Posterior cingulate gyrus (tissue), 11 donors: ENCODE measurements at places on chromosomes 4 and X.

DNA sequence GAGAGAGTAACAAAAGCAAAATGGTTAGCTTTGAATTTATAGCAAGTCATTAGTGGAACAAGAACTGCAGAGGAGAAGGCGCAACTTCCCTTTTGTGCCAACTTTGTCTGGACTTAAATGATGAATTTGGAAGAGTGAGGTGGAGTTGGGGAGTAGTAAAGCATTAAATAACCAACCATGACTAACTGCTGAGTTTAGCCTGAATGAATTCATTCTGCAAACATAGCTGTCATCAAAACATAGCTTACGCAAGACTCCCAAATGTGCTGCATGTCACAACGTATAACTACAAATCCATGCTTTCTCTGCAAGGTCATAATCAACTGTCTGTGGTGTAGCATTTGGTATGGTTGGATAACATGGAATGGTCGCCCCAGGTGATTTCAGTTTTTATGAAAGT is 75.9 kb upstream of the RPL34 start:
- DNase-seq, result no peak

- DNase-seq, result no peak
Measured at GRCh38 chrX:119685225-119686066, 7.5 kb downstream of the SEPTIN6 start.

GRCh38 chr4:20394512-20394911 is 142.8 kb downstream of the SLIT2 start:
- DNase-seq, result no peak

DNA sequence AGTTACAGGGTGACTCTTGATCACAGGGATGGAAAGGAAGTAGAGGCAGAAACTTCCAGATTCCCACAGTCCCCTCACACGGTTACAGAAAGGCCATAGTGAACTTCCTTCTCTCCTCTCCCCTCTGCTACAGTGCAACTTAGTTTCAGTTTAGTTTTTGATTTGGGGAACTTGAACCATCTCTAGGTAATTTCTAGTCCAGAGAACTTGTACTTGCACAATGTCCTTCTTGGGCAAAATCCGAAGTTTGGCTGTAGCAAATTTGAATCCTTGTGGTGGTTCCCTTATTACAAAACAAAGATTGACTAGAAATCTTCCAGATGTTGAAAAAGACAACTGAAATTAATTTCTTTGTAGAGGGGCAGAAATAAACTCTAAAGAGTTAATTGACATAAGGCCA is 1.2 kb upstream of the BLTP1 start:
- DNase-seq, result no peak

DNA sequence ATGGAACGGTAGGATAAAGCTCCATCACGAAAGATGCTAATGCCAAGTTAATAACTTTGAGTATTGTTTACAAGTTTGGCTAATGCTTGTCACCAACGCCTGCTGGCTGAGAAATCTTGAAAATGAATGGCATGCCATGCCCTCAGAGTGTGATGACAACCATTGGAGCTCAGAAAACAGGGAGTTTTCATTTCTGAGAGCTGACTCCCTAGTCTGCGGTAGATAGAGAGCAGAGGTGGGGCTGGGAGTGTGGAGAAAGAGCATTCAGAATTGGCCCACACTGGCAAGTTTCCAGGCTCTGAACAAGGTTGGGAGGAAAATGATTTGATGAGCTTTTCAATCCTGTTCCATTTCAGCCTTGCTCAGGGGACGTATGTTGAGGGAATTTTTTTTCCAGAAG is 183.9 kb downstream of the CPEB2 start:
- no peak for DNase-seq

DNA sequence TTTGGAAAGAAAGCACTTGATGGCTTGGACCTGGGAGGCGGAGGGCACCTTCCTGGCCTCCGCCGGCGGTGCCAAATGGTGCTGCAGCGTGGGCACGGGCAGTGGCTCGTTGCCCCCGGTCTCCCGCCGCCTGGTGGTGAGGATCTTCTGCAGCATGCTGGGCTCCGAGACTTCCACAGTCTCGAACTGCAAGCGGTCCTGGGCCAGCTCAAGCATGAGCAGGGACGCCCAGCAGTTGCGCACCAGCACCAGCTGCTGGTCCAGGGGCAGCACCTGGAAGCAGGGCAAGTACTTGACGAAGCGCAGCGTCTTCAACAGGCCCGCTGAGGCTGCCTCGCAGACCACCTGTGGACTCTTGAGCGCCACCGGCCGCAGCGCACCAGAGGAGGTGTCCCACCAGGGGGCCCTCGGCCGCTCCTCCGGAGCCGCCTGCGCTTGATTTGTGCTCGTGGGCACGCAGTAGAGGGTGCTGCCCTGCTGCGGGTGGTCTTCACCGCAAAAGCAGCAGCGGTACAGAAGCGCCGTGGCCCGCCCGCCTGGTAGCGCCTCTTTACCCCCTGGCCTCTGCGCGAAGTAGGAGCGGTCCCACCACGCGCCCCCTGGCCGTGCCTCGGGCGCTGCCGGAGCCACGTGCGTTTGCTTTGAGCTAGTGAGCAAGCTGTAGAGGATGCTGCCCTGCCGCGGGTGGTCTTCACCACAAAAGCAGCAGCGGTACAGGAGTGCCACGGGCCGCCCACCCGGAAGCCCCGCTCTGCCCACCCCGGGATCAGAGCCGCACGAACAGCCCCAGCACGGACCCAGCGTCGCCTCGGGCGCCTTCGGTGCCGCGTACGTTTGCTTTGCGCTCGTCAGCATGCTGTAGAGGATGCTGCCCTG is 689 bp downstream of the NR0B1 start:
- DNase-seq, result peak; percentile 8

GRCh38 chrX:52558140-52558539 is 41.3 kb upstream of the XAGE1B start:
- DNase-seq, result no peak
